ENCODE measurements at places on chromosomes 6 and 20. TPM values are rescaled to one million over a fixed set of nuclear protein-coding genes. Genes with fewer than 3 reads are reported as not detected.

Gene TCP11
- not detected for total RNA-seq

Gene WFDC10B
- not detected for total RNA-seq

Gene KHDRBS2
- 19.7 TPM for total RNA-seq

Gene OVOL2
- not detected for total RNA-seq

Gene FAM217A
- not detected for total RNA-seq

Gene RIPPLY2
- total RNA-seq, result 4.9 TPM

Gene HINT3
- total RNA-seq, result 18.2 TPM

Gene KCNQ5
- 1.5 TPM for total RNA-seq

Gene HTR1B
- 4.2 TPM for total RNA-seq

Gene NKX2-2
- total RNA-seq, result 1.2 TPM

Gene TAGAP
- not detected for total RNA-seq

Gene MICAL1
- total RNA-seq, result 782 TPM

Gene LIME1
- 16.6 TPM for total RNA-seq

Gene RAET1L
- not detected for total RNA-seq

Gene SFTA2
- not detected for total RNA-seq

Gene SLC16A10
- 4.1 TPM for total RNA-seq

Gene SLC17A1
- not detected for total RNA-seq

Gene LY6G6D
- not detected for total RNA-seq

Gene IL17F
- not detected for total RNA-seq

Gene EPB41L1
- total RNA-seq, result 54.1 TPM

Gene ELOVL2
- total RNA-seq, result 10.6 TPM

Gene CALHM6
- total RNA-seq, result not detected

Gene TRIM15
- total RNA-seq, result not detected

Gene BNIP5
- not detected for total RNA-seq

Gene BMP6
- total RNA-seq, result 0.25 TPM

Gene SLC35D3
- not detected for total RNA-seq

Gene ZC2HC1B
- not detected for total RNA-seq

Gene HUS1B
- 1.1 TPM for total RNA-seq

Gene PNLDC1
- not detected for total RNA-seq

Gene ISM1
- 0.32 TPM for total RNA-seq

Gene GGTLC1
- total RNA-seq, result not detected

Gene IPCEF1
- 0.61 TPM for total RNA-seq

Gene PNPLA1
- total RNA-seq, result not detected

Gene HMGCLL1
- total RNA-seq, result 6.3 TPM

Gene CCM2L
- 6.3 TPM for total RNA-seq

Gene SLC23A2
- 20.4 TPM for total RNA-seq

Gene OSER1
- 31.9 TPM for total RNA-seq

Gene PRKN
- total RNA-seq, result 7.0 TPM

Gene FAM184A
- total RNA-seq, result 20.0 TPM

Gene OLIG3
- 75.1 TPM for total RNA-seq

Gene APCDD1L
- not detected for total RNA-seq

Gene UBE2J1
- total RNA-seq, result 31.5 TPM

Gene LGSN
- not detected for total RNA-seq

Gene SIRPB2
- not detected for total RNA-seq

Gene DZANK1
- total RNA-seq, result 6.4 TPM

Gene GPLD1
- 2.0 TPM for total RNA-seq

Gene SLC35B2
- total RNA-seq, result 71.8 TPM

Gene TSPO2
- total RNA-seq, result not detected

Gene PRICKLE4
- 2.3 TPM for total RNA-seq

Gene C6orf52
- 4.1 TPM for total RNA-seq

Gene TRIM10
- total RNA-seq, result not detected
